ENCODE measurements at places on chromosomes 7 and 10. TPM values are rescaled to one million over a fixed set of nuclear protein-coding genes. Genes with fewer than 3 reads are reported as not detected.
A peak's percentile ranks its signal among the peaks of the same experiment; 100 is the strongest.

DNA sequence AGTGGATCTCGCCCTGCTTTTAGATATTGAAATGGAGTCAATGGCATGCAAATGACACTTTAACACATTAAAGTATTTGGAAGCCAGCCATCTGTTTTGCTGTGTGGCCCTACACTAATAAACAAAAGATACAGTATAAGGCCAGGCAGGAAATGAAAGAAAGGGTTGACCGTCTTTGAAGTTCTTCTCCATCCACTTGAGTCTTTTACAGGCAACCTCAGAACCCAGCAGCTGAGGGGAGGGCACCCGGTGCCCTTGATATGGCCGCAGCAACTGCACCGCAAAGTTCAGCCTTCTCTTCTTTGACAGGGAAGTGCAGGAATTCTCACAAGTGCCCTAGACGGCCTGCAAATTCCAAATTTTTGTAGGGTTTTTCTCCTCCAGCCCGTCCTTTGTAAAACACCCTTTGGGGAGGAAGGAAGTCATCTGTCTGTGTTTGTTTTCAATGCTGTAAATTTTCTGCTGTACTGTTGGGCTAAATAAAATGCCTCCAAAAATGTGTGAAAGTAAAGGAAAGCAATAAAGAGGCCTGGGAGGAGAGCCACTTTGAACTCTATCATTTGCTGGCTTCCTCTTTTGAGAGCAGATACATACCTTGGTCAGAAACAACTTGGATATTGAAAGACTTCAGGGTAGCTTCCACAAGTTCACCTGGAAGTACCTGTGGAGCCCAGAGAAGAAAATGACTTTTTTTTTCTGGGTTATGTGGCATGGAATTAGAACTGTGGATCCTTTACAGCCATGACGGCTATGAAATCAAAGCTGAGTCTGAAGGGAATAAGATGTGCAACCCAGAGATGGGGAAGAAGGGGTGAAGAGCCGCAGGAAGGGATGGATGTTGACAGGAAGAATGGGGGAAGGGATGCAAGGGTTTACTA is 3.6 kb downstream of the HOXA1 start:
- H3K27me3 ChIP-seq: no peaks in the 10 kb centered on the region
- no peak for DNase-seq
- no peak overlapping the region for H3K27ac ChIP-seq
- no peak overlapping the region for H3K4me3 ChIP-seq
- H3K4me1 ChIP-seq: no peaks in the 10 kb centered on the region

DNA sequence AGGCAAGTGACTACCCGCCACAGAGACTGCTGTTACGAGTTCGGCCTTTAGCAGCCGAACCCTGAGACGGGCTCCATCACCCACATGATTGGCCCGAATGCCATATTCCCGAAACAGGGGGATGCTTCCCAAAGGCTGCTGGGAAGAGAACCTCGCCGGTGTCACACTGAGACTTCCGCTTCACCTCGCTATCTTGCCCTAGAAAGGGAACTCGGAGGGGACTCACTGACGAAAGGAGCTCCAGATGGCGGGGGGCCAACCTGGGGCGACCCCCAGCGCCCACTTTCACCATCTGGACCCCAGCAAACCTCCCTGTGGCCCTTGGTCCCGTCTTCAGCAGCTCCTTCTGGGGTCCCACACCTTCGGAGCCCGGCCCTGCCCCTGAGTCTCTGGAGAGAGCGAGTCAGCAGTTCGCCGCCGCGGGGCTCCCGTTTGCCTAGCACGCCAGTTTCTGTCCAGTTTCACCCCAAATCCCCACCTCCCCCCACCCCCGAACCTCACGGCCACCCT is 529 bp downstream of the HPS1 start:
- peak overlapping the region; percentile 61 for H3K4me3 ChIP-seq
- H3K36me3 ChIP-seq: no peaks in the 10 kb centered on the region
- H3K4me1 ChIP-seq: no peaks in the 10 kb centered on the region

DNA sequence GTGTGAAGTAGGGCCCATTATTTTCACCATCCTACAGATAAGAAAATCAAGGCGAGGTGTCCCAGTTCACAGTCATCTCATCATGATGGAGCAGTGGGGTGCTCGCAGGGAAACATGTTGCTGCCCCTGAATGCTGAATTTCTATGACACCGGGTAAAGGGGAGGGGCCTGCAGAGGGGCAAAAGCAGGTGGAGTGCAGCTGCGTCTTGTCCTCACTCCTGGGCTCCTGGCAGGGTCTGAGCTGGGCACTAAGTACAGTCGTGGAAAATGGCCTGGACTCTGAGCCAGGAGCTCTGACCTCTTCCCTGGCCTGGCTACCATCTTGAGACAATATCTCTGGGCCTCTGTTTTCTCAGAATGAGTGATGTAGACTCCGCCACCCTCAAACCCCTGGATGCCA is 253.1 kb upstream of the PITRM1 start:
- H3K36me3 ChIP-seq: no peaks in the 10 kb centered on the region
- no peaks in the 10 kb centered on the region for H3K27me3 ChIP-seq
- no peak for DNase-seq
- no peak overlapping the region for H3K27ac ChIP-seq
- H3K4me1 ChIP-seq: no peaks in the 10 kb centered on the region

GRCh38 chr10:82742478-82742877 is 867.5 kb downstream of the NRG3 start:
- H3K4me1 ChIP-seq: no peaks in the 10 kb centered on the region
- H3K27me3 ChIP-seq: no peaks in the 10 kb centered on the region
- H3K4me3 ChIP-seq: no peak overlapping the region

GRCh38 chr10:97494863-97495506 is 3.2 kb downstream of the MMS19 start:
- H3K27me3 ChIP-seq: no peaks in the 10 kb centered on the region
- H3K36me3 ChIP-seq: no peaks in the 10 kb centered on the region
- no peak overlapping the region for H3K4me3 ChIP-seq
- no peak for DNase-seq
- H3K27ac ChIP-seq: no peak overlapping the region

- H3K4me1 ChIP-seq: no peaks in the 10 kb centered on the region
- H3K27ac ChIP-seq: peak overlapping the region; percentile 59
- no peak for DNase-seq
- H3K36me3 ChIP-seq: no peaks in the 10 kb centered on the region
Measured at GRCh38 chr7:87933605-87933952, 472 bp upstream of the ADAM22 start.

GRCh38 chr10:80168162-80168511 is 35.6 kb downstream of the PLAC9 start:
- peak overlapping the region; percentile 66 for H3K27ac ChIP-seq
- peak; percentile 65 for DNase-seq
- peaks cover 28% of the 10 kb centered on the region for H3K4me1 ChIP-seq
- H3K4me3 ChIP-seq: peak overlapping the region; percentile 0
- H3K27me3 ChIP-seq: no peaks in the 10 kb centered on the region

GRCh38 chr7:156578978-156579430 is 61.6 kb upstream of the RNF32 start:
- no peaks in the 10 kb centered on the region for H3K36me3 ChIP-seq
- DNase-seq: no peak
- H3K4me3 ChIP-seq: no peak overlapping the region
- H3K27me3 ChIP-seq: no peaks in the 10 kb centered on the region

DNA sequence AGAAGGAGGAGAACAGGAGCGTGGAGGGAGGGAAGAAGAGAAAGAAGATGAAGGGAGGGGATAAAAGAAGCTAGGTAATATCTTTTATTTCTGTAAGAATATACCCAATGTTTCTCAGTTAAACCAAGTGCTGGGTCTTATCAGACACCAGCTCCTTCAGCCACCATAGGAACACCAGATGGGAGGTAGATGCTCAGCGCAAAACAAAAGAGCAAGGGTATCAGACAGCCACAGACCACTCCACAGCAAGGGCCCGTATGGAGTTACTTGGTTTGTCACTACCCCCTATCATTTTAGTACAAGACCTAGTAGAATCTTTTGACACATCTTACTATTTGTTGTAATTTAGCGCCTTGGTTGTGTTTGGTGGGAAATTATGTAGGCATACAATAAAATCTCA is 65.9 kb upstream of the FAM133B start:
- H3K27me3 ChIP-seq: no peaks in the 10 kb centered on the region
- no peak overlapping the region for H3K4me3 ChIP-seq
- DNase-seq: no peak

DNA sequence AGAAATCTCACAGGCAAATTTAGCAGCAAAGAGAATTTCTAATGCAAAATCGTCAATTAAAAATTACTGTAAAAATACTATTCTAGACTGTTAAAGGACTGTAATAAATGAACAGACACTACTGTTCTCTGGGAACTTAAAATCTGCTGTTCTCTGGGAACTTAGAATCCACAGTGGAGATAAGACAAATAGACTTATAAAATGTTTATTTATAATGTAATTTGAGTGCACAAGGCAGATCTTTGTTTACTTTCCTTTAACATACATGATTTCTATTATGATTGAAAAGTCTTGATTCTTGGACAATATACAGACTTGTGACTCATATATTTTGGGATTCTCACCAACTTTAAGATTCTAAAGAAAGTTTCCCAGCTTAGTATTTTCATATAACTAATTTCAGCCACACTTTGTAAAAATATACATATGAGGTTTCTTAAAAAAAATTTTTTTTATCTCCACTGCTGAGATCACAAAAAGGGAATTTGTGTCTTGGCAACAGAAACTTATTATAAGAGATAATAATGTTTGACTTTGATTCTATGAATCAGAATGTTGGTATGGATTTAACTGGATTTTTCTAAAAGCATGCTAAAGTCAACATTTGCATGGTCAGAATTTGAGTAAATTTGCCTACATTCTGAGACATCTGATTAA is 166.3 kb upstream of the RHOBTB1 start:
- H3K27ac ChIP-seq: no peak overlapping the region
- no peak for DNase-seq
- H3K27me3 ChIP-seq: no peaks in the 10 kb centered on the region
- no peaks in the 10 kb centered on the region for H3K4me1 ChIP-seq
- H3K36me3 ChIP-seq: no peaks in the 10 kb centered on the region

- H3K4me1 ChIP-seq: no peaks in the 10 kb centered on the region
- no peak overlapping the region for H3K4me3 ChIP-seq
- no peak overlapping the region for H3K27ac ChIP-seq
- H3K36me3 ChIP-seq: no peaks in the 10 kb centered on the region
- no peak for DNase-seq
Measured at GRCh38 chr10:110609605-110610004, 34.5 kb upstream of the RBM20 start.

DNA sequence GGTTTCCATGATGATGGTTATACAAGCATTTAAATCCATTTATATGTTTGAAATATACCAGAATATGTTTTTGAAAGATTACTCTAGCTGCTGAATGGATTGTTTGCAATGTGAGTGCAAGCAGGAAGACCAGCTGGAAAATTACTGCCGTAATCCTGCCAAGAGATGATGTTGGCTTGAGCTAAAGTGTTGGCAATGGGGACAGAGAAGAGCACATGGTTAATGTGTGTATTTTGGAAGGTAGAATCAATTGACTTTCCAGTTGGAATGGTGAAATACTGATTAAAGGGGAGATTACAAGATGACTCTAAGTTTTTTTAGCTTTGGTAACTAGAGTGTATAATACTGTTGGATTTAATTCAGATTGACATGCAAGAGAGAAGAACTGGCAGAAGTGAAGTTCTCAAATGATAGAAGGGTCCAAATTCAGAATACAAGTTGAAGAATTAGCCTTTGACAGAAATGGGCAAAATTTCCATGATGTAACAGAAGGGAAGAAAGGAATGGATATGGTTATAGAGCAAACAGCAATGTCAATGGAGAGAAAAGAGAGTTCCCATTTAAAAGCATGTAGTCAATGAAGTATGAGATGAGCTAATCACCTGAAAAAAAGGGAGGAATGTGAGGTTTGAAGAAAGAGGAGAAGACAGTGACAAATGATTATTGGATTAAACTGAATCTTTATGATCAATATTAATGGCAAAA is 422.0 kb downstream of the CDC14C start:
- H3K27me3 ChIP-seq: peaks cover 2% of the 10 kb centered on the region
- no peaks in the 10 kb centered on the region for H3K36me3 ChIP-seq
- peak; percentile 81 for DNase-seq
- no peak overlapping the region for H3K4me3 ChIP-seq
- no peak overlapping the region for H3K27ac ChIP-seq

- H3K4me3 ChIP-seq: no peak overlapping the region
- H3K36me3 ChIP-seq: no peaks in the 10 kb centered on the region
- no peak overlapping the region for H3K27ac ChIP-seq
- no peak for DNase-seq
- H3K4me1 ChIP-seq: no peaks in the 10 kb centered on the region
Measured at GRCh38 chr10:6838118-6838517, 258.0 kb upstream of the PRKCQ start.

- no peak for DNase-seq
- no peaks in the 10 kb centered on the region for H3K36me3 ChIP-seq
Measured at GRCh38 chr7:152335900-152336571, 99.8 kb downstream of the KMT2C start.

- DNase-seq: no peak
- H3K4me3 ChIP-seq: no peak overlapping the region
- H3K27me3 ChIP-seq: no peaks in the 10 kb centered on the region
- H3K27ac ChIP-seq: no peak overlapping the region
- H3K36me3 ChIP-seq: no peaks in the 10 kb centered on the region
Measured at GRCh38 chr10:51369903-51370302, 295.6 kb downstream of the PRKG1 start.

DNA sequence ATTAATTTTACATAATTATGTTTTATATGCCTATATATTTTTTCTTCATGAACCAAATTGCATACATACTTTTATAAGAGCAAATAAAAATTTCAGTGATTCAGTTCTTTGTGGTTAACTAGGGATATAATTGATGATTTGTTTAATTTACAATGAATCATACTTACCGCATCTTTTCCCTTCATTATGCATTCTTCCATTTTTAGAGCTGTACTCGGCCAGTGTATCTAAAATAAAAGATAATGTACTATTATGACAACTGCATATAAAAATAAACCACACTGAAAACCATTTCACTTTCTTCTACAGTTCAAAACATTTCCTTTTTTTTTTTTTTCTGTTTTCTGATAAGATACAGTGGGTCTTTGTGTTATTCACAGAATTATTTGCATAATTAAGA is 179.9 kb downstream of the SEMA3E start:
- no peak for DNase-seq
- H3K27ac ChIP-seq: no peak overlapping the region
- no peaks in the 10 kb centered on the region for H3K36me3 ChIP-seq

GRCh38 chr10:104731192-104731591 is 90.1 kb downstream of the SORCS3 start:
- DNase-seq: no peak
- no peak overlapping the region for H3K27ac ChIP-seq
- no peaks in the 10 kb centered on the region for H3K36me3 ChIP-seq
- H3K4me3 ChIP-seq: no peak overlapping the region
- no peaks in the 10 kb centered on the region for H3K4me1 ChIP-seq

- H3K36me3 ChIP-seq: no peaks in the 10 kb centered on the region
- H3K4me3 ChIP-seq: no peak overlapping the region
- no peak overlapping the region for H3K27ac ChIP-seq
- no peaks in the 10 kb centered on the region for H3K27me3 ChIP-seq
- DNase-seq: no peak
Measured at GRCh38 chr7:158228986-158229385, 358.6 kb downstream of the PTPRN2 start.

CUBN gene
- total RNA-seq: 1.3 TPM

CH25H gene
- total RNA-seq: 1.1 TPM

PNLIPRP3 gene
- 0.14 TPM for total RNA-seq

HSPA12A gene
- 5.7 TPM for total RNA-seq

ANKRD30A gene
- total RNA-seq: not detected

DLX5 gene
- 1.6 TPM for total RNA-seq

FOXP2 gene
- total RNA-seq: 4.9 TPM

CALN1 gene
- 1.2 TPM for total RNA-seq

ATP6V1F gene
- total RNA-seq: 118 TPM

SGCE gene
- total RNA-seq: 113 TPM

STEAP4 gene
- total RNA-seq: 40.1 TPM

CPVL gene
- total RNA-seq: 48.3 TPM

MTG1 gene
- total RNA-seq: 26.8 TPM

TMEM176A gene
- 6.9 TPM for total RNA-seq

Measured in prostate gland (tissue), 2 donors.